Fibroblast of skin of back (primary cell): ENCODE measurements at places on chromosomes 4 and X.
A peak's percentile ranks its signal among the peaks of the same experiment; 100 is the strongest.

- DNase-seq: no peak
Observed at GRCh38 chrX:34493086-34493485, 164.0 kb downstream of the TMEM47 start.

DNA sequence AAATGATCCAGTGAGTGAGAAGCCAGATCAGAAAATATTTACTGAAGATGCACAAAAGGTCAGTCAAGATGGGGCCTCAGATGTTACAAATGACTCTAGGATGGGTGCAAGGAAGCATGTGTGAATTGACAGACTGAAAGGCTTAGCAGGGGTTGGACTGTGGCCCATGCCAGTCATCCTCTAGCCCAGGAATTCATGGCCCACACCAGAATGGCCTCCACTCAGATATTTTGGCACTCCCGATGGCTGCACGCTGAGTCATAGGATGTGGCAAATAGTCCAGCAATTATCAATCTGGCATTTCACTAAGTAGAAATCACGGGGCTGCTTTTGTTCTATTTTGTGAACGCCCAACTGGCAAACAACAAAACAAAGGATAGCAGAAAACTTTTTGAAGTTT is 406.5 kb downstream of the IQCM start:
- DNase-seq: peak; percentile 87

DNA sequence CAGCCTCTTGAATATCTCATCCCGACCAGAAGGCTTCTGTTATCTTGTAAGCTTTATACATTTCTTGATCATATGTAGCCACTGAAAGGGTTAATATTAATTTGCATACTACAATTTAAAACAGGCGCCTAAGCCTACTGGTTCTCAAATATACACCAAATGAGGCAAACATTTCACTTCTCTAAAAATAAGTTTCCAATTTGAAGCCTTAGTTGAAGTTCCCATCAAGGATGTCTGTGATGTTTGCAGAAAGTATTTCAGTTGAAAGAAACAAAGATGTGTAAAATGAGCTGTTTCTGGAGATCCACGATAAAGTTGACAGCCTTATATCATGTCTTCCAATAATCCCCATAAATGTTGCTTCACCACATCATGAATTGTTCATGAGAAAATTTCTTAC is 70.6 kb downstream of the KIT start:
- DNase-seq: no peak

- DNase-seq: peak; percentile 24
Observed at GRCh38 chrX:109774136-109774535, 41.1 kb upstream of the ACSL4 start.

- DNase-seq: peak; percentile 27
Observed at GRCh38 chrX:108224727-108225621, 133.4 kb downstream of the ATG4A start.

DNA sequence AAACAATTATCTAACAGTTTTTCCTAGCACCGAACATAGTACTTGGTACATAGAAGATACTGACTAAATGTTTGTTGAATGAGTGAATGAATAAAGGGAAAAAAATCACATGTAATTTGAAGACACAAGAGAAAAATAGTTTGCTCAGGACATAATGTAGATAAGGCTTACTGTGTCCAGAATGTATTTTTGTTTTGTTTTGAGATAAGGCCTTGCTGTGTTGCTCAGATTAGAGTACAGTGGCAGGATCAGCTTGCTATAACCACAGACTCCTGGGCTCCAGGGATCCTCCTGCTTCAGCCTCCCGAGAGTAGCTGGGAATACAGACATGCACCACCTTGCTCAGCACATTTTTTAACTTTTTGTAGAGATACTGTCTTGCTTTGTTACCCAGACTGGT is 6.5 kb downstream of the FAM199X start:
- peak; percentile 26 for DNase-seq

GRCh38 chr4:187715466-187715865 is 280.1 kb upstream of the ZFP42 start:
- peak; percentile 1 for DNase-seq

- DNase-seq: no peak
Observed at GRCh38 chrX:85569686-85570085, 190.2 kb upstream of the POF1B start.
